ENCODE measurements at places on chromosomes 12 and 14.

DNA sequence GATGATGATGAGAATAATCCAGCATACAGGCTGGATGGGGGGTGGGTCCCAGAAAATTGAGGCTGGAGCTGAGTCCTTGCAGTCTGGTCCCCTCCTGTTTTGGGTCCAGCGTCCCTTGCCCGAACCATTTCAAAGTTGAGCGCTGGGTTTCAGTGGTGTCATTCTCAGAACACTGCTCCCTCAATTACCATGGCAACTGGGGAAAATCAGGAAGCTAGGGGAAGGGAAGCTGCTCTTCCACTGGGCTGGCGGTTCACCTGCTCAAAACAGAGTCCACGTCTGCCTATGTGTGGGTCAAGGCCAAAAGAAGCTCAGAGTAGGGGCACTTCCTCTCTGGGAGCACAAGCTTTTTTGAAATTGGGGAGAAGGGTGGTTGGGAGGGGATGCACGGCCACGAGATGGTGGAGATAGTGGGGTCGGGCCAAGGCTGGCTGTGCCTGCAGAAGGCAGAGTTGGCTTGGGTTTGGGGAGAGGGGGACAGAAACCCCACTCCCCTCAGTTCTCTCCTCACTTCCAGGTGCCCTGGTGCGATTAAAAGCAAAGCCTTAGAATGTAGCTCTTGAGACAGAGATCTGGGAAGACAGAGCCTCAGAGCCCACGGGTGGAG lies 1.7 kb upstream of the NOS1 start:
- DNase-seq = no peak

GRCh38 chr12:130131801-130132200 lies 30.5 kb upstream of the FZD10 start:
- DNase-seq = no peak

DNA sequence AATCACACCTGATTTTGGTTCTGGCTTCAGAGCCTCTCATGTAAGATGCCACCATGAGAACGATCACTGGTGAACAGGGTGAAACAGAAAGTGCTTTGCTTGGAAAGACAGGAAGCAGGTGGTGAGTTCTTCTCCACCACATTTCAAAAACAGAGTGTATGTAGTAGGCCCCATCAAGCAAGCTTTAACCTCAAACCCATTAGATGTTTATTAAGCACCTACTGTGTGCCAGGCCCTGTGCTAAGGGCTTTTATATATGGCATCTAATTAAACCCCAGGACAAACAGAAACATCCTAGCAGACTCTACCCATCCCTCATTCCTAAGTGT lies 47.8 kb upstream of the MED13L start:
- DNase-seq = no peak

DNA sequence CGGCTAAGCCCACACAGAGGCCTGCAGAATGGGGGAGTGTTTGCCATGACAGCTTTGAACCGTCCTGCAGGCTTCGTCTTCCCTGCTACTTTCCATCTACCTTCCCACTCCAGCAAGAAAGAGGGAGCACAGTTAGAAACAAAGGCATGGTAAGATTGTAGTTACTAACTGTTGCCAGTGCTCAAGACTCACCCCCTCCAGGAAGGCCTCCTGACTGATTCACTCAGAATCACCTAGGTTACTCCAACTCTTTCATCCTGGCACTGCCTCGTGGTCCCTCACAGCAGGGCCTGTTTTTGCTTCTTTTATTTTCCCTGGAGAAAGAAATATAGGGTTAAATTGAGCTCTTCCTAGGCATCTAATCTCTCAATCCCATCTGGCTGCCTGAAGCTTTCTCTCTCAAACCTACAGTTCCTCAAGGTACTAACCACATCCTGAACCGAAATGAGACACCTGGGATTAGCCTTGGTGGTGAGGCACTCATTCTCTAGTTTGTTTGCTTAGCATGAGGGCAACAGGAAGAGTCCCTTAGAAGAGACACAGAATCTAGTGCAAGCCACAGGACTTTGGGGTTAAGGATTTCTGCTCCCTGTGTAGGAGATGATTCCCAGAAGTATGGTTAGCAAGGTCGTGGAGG lies 7.8 kb downstream of the GALNT6 start:
- DNase-seq = no peak

DNA sequence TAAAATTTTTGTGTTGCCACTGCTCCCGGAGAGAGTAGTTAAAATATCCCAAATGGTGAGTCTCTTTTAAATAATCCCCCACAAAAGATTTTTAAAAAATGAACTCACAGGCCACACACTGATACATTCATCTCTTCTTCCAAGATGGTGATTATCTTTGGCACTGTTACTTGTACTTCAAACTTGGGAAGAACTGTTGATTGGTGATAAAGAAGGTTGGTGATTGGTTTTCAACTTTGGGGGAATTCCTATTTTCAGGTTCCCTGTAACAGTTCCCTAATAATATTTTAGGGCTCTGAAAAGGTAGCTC lies 6.6 kb downstream of the A2M start:
- no peak for DNase-seq

- no peak for DNase-seq
These were observed 59.5 kb downstream of the BCAT1 start for GRCh38 chr12:24889411-24889810.

- no peak for DNase-seq
These were observed 27.8 kb downstream of the SNRNP35 start for GRCh38 chr12:123485756-123486155.

GRCh38 chr12:2891240-2892053 lies 756 bp downstream of the TULP3 start:
- DNase-seq = peak; percentile 52

- no peak for DNase-seq
These were observed 5.0 kb downstream of the CDCA4 start for GRCh38 chr14:105015905-105016304.

GRCh38 chr12:110825530-110825929 lies 21.3 kb upstream of the CCDC63 start:
- no peak for DNase-seq

DNA sequence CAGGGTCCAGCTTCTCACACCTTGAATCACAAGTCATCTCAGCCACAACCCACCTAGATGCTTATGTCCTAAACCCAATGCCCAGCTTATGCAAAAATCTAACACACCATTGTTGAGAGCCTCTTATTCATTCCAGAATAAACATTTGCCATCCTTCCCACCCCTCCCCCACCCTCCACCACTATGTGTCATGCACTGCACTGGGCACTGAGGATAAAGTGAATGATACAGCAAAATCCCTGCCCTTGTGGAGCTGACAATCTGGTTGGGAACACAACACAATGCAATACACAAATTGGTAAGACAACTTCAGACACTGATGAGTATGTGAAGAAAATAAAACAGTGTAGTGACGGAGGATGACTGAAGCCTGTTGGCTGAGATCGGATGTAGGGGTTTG lies 1.4 kb upstream of the GLTP start:
- DNase-seq = no peak

Data from hepatic stellate cell (primary cell).